ENCODE measurements at places on chromosomes 5 and 9.

DNA sequence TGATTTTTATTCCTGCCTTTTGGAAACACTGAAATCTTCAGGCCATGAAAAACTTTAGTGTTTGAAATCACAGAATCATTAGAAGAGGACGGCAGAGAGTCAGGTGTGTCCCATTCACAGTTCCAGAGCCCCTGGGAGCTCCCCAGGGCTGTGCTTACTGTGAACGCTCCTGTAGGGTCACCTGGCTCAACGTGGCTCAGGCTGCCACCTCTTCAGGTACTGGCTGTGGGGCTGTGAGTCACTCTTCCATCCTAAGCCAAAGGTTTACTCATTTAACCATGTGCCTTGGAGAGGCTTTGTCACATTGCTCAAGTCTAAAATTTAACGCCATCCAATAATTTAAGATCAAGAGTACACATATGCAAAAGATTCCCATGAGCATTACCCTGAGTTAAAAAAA is 50.2 kb upstream of the FSTL4 start:
- DNase-seq, result no peak

DNA sequence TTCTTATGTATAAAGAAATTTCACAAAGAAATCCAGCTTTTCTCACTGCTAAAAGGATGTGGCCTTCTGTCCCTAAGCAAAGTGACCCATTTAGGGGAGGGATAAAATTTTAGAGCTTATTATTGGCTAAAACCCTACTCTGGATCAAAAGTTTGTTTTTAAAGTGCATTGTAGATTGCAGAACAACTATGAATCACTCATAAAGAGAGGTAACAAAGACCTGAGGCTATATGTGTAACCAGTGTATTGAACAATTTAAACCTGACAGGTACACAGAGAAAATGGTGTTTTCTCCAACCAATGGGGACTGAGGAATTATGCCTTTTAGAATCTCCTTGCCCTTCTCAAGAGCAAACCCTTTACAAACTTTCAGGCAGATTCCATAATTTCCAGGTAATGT is 86.6 kb downstream of the MUSK start:
- no peak for DNase-seq

DNA sequence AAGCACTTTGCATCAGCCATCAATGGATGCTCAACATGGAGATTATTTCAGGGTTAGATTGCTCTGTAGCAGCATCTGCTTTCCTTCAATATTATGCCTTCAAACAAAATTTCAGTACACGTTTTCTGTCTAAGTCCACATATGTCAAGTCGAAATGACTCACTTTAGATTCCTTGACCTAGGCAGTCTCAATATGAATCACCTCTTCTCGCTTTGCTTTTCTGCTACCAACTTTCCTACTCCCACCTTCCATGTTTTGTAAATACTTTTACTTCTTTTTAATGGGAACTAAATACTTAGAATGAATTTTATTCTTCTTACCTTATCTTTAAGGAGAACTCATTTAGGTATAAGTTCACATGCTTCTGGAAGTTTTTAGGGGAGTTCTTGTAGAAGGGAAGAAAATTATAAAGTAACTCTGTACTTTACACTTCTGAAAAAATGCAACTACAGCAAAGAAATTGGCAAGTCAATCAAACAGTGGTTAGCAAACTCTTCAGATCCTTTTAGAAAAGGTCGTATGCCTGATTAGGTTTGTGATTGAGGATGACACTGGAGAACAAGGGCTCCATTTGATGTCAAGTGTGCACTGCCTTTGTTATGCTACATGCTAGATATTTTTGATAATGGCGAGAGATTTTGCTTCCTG is 478.5 kb upstream of the SMARCA2 start:
- DNase-seq, result no peak

DNA sequence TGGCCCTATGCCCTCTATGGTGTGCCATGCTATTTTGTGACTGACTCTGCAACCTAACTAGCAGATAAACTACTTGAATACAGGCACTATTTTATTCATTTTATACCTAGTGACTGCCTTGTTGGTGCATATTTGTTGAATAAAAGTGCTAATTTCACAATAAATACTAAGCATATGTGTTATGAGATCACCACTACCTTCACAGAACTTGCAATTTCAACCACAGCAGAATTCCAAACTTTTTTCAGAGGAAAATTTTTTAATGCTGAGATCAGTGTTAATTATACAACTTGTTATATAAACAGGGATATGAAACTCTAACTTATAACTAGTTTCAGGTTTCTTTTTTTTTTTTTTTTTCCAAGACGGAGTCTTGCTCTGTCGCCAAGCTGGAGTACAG is 94.8 kb downstream of the NR3C1 start:
- DNase-seq, result no peak

- DNase-seq, result no peak
These were observed 311.2 kb upstream of the PRR16 start for GRCh38 chr5:120152931-120153330.

DNA sequence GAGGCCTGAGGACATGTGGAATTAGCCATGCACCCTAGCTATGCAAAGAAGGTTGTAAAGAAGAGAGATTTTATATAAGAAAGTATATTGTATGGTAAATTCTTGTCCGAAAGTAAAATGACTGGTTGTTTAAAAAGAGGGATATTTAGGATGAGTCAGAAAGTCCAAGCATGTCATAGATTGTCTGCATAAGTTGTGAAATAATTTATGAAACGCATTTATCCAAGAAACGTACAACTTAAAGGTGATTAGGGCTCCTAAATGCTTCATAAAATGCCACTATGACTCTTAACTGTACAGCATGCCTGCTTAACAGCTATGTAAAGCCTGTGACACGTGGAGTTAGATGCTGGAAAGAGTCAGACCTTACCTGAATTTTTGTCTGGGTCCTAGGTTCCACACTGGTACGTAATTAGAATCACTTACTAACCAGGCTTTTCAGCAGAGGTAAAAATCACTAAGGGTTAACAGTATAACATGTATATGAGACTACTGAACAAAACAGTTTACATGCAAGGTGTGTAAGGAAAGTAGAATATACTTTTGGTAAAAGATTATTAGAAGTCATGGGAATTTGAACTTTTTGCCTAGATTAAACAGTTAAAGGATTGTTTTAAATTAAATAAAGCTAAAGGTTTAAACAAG is 37.0 kb upstream of the ARL15 start:
- DNase-seq, result no peak

DNA sequence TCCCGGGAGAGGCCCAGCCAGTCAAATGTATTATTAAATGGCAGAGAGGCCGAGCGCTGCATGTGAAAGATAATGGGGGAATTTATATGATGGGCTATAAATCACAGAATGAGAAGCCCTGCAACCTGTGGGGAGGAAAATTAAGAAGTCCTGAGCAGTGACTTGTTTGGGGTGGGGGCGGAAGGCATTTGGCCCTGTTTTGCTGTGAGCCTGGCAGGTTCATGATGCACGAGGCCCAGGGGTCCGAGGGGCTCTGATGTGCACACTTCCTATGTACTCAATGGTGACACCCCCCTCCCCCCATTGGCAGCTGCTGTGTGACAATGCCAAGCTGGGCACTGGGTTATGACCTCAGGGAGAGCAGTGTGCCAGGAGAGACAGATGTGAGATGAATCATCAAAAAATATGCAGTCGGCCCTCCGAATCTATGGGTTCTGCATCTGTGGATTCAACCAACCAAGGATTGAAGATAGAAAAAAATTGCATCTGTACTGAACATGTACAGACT is 13.7 kb upstream of the DAB2IP start:
- no peak for DNase-seq

- DNase-seq, result no peak
These were observed 32.1 kb upstream of the RNF130 start for GRCh38 chr5:180103487-180104167.

- DNase-seq, result no peak
These were observed 136.6 kb upstream of the TNC start for GRCh38 chr9:115254287-115255180.

- DNase-seq, result no peak
These were observed 488 bp downstream of the SKIC3 start for GRCh38 chr5:95554331-95554646.

DNA sequence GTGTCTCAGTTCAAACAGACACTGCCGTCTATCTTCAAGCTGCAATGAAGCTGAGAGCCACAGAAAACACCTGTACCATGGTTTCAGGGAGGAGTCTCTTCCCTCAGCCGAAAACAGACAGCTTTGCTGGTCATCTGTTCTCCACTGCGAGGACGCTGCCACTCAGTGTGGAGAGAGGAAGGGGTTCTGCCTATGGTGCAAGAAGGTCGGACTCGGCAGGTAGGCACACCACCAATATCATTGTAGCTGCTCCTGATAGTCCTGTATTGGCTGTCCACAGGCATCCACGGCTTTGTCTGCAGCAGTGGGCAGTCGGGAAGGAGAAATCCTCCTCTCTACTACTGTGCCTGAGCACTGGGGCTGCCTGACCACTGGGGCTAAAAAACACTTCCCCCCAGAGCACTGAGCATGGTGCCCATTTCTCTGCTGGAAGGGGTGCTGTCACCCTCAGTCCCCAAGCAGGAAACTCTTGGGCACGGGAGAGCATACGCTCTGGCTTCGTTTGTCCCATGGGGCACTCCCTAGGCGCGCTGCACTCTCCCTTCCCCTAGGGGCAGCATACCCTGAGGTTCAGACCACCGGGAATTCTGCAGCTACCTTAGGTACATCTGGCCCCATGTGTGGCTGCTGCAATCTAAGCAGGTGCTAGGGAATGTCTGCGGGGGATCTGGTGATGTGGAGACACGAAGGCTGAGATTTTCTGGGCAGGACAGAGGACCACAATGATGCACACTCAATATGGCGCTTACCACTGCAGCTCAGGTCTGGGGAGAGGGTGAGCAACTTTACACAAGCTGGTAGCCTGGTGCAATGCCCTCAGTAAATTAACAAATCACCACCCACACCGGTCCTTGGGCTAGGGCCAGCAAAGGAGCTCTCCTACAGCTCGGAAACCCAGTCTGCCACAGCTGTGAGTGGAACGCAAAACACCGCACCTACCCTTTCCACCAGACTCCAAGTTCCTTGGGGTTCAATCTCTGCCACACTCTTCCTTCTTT is 880.9 kb upstream of the SEMA6A start:
- DNase-seq, result no peak

DNA sequence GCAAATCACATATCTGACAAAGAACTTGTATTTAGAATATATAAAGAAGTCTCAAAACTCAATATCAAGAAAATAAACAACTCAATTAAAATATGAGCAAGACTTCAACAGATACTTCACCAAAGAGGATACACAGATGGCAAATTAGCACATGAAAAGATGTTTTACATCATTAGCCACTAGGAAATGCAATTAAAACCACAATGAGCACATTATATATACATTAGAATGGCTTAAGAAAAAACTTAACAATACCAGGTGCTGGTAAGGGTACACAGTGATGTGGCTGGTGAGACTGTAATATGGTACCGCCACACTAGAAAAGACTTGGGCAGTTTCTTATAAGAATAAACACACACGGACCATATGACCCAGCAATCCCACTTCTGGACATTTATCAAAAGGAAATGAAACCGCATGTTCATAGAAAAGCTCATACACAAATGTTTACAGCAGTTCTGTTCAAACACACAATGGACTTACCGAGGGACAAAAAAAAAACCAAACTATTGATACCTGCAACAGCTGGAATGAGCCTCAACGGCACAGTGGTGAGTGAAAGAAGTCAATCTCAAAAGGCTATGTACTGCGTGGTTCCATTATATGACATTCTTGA is 27.6 kb downstream of the SEMA4D start:
- DNase-seq, result no peak

DNA sequence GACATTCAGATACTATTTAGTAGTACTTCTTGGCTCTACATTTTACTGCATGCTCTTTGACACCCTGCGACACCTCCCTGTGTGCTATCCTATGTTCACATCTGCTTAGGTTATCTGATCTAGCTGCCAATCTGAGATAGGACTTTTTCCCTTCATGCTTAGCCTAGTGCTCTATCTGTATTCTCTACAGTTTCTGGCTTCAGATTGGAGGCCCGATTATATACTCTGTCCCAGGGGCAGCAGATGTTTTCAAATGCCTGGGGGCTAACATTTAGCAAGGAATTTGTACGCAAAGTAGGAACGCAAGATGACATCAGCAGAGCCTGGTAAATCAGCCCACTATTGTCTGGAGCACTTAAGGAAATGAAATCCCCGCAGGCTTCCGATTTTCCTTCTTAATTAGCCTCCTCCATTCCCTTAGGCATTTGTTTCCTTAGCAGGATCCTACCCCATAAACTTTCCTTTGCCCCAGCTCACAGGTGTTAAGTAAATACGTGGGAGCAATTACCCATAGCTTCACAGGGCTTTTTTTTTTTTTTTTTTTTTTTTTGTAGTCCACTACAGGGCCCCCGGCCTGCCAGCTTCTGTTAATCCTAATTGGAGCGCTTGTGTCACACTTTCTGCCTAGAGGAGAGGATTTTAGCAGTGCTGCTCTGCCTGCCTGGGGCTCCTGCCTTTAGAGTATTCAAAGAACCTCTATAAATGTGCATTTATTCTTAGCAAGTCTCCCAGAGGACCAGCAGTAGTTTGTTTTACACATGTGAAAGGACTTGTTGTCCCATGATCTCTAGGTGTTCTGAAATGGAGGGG is 61.1 kb upstream of the LPAR1 start:
- DNase-seq, result no peak

DNA sequence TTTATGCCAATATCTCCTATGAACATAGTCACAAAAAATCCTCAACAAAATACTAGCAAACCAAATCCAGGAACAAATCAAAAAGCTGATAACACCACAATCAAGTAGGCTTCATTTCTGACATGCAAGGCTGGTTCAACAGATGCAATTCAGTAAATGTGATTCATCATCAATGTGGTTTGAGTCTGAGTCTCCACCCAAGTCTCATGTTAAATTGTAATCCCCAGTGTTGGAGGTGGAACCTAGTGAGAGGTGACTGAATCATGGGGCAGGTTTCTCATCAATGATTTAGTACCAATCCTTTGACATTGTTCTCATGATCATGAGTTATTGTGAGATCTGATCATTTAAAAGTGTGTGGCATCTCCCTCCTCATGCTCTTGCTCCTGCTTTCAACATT is 1072.7 kb downstream of the NR2F1-AS1 start:
- DNase-seq, result no peak

DNA sequence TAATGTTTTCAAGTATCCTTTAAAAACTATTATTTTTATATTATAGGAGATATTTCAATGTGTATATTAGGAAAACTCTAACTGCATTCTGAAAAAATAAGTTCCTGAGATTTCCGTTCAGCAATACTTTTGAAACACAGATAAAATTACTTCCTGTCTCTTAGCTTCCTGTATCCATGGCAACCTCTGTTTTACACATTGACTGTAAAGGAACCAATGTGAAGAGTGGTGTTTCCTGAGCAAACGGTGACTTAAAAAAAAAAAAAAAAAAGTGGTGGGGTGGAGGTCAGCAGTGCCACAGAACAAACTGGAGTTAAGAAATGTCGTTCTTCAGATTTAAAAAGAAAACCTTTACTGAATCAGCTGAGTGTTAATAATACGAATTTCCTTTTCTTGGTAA is at the start of gene LRRC70:
Gene LRRC70 (plus strand): TSS at position 280 of the 400 bp plus-strand sequence. CDS start 620 bp downstream, outside the sequence.
- no peak for DNase-seq

- no peak for DNase-seq
These were observed 306.7 kb downstream of the NR2F1-AS1 start for GRCh38 chr5:93274291-93274690.

DNA sequence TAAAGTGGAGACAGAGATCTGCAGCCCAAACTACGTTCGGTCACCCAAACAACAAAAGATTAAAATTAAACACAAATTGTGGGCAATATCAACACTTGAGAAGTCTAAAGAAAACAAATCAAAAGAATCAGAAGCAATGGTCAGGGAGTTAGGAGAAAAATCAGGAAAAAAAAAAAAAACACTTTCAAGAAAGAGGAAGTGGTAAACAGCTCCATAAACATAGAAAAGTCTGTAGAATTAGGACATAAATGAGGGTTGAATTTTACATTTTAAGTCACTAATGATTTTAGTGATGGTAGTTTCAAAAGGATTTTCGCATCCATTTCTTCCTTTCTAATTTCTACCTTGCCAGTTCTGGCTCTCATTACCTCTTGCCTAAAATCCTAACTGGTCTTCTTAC is 10.1 kb downstream of the RNF145 start:
- DNase-seq, result no peak

Data from stimulated activated CD4-positive, alpha-beta T cell treated with anti-CD3 and anti-CD28 coated beads, Interleukin-1b, Interleukin-23, amount 100 ng/mL, for 4 hours (primary cell).